Stimulated activated CD8-positive, alpha-beta memory T cell treated with anti-CD3 and anti-CD28 coated beads, Interleukin-4, amount 100 ng/mL, for 1 hour (primary cell): ENCODE measurements at places on chromosomes 2 and 18.

- no peak for DNase-seq
Measured at GRCh38 chr2:104312684-104313083, 541.2 kb upstream of the POU3F3 start.

GRCh38 chr2:147456779-147457178 lies 388.1 kb upstream of the ACVR2A start:
- DNase-seq: no peak

- no peak for DNase-seq
Measured at GRCh38 chr2:145910416-145910815, 1390.5 kb upstream of the ZEB2 start.

GRCh38 chr2:126482582-126483464 lies 173.1 kb upstream of the GYPC start:
- no peak for DNase-seq

DNA sequence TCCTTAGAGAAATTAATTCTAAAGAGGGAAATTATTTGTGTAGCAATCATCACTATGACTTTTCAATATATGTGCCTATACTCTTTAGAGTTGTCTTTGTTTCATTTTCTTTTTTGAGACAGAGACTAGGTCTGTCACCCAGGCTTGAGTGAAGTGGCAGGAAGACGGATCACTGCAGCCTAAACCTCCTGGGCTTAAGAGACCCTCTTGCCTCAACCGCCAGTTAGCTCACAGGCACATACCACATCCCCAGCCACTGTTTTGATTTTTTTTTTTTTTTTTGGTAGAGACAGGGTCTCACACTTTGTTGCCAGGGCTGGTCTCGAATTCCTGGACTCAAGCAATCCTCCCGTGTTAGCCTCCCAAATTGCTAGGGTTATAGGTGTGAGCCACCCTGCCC lies 12.4 kb downstream of the YWHAQ start:
- no peak for DNase-seq

GRCh38 chr18:10431680-10432079 lies 22.8 kb upstream of the APCDD1 start:
- DNase-seq: no peak

DNA sequence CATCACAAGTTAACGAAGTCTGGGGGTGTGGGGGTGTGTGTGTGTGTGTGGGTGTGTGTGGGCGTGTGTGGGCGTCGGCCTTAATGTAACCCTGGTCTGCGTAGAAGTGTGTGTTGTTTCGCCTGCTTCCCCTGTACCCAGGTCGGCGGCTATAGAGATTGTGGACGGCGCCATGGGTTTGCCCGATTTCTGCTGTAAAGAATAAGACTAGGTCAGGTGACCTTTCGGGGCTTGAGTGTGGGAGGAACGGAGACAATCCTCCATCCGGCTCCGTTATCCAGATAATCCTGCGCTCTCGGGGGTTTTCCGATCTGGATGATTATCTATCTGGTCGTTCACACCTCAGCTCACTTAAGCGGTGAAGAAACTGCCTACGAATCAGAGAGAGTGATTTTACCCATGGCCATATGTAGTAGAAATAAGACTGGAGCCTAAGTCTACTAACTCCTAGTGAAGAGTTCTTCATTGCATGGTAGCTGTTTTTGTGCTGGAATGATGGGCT lies 543 bp downstream of the HADHB start:
- peak; percentile 15 for DNase-seq

DNA sequence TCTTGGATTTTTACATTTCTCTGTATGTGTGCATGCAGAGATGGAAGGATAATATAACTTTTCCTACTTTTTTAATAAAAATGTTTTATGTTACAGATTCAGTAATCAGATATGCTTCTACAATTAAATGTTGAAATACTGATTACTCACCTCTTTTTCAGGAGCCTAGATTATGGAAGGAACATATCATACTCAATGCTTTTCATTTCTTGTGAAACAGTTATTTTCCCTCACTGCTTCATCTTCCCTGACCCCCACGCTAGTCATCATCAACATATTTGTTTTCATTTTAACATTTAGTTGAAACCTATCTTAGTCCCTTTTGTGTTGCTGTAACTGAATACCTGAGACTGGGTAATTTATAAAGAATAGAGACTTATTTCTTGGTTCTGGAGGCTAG lies 190.7 kb downstream of the WDR7 start:
- no peak for DNase-seq

DNA sequence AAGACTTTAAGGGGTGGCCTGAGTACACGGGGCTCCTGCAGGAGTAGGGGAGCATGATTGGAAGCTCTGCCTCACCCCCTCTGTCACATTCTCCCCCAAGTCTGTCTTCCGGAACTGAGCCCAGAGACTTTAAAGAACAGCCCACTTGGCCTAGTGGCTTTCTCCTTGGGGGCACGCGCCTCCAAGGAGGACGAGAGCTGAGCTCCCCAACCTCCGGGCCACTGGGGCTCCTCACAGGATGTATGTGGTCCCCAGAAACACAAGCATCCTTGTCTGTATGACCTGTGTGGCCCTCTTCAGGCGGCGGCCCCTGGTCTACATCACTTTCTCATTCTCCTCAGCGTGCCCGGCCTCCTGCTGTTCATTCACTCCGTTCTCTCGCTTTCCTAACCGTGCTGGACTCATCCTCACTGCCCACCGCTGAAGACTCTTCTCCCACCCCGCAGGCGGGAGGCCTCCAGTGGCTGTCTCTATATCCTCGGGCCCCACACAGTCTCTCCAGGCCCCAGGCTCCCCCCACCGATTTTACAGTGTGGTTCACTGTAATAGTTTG lies 23.7 kb downstream of the KCNF1 start:
- no peak for DNase-seq

DNA sequence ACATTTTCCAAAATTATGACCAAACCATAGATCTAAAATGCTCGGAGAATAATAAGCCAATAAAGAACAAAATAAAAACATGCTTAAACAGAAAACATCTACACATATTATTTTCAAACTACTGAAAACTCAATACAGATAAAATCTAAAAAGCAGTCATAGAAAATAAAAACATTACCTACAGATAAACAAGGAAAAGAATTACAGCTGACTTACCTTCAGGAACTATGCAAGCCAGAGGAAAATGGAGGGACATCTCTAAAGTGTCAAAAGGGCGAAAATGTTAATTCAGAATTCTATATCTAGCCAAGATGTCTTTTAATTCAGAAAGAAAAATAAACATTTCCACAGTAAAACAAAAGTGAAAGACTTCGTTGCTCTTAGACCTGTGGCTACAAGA lies 112.9 kb upstream of the GYPC start:
- no peak for DNase-seq

DNA sequence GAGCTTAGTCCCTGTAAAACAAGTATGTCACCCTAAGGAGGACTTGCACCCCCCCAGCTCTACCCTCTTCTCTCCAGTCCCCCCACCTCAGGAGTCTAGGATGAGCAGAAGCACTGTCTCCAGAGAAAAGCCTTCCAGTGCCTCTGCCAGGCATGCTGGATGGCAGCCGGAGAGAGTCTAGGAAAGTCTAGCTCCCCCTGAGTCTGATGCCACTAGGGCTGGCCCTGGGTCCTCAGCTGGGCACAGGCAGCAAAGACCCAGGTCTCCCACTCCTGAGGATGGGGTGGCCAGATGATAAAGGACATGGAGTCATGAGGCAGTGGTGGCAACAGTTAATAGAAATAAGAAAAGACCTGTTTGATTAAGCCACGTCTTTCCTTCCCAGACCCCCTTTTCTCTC lies 225.6 kb downstream of the CYP26B1 start:
- DNase-seq: no peak

DNA sequence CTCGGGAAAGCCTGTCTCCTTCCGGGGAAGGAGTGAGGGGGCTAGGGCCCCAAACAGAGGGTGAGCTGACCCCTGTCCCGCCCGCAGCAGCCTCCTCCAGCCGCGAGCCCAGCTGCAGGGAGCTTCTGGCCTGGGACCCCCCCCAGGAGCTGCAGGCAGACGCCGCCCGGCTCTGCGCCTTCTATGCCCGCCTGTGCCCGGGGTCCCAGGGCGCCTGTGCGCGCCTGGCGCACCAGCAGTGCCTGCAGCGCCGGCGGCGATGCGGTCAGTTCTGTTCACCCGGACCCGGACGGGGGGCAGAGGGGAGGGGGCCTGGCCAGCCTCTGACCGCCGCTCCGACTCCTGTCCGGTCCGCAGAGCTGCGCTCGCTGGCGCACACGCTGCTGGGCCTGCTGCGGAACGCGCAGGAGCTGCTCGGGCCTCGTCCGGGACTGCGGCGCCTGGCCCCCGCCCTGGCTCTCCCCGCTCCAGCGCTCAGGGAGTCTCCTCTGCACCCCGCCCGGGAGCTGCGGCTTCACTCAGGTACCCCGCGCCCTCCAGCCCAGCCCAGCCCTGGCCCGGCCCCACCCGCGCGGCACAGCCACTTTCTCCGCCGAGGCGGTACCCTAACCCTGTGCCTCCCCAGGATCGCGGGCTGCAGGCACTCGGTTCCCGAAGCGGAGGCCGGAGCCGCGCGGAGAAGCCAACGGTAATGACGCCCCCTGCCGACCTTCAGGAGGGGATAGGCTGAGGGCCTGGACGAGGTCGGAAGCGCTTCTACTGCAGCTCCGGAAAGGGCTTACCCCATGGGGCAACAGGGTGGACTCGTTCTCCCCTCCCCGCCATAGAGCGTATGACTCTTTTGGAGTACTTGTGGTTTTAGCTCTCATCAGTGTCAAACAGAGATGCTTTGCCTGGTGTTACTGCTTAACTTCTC lies 2.0 kb upstream of the CHRND start:
- DNase-seq: no peak

DNA sequence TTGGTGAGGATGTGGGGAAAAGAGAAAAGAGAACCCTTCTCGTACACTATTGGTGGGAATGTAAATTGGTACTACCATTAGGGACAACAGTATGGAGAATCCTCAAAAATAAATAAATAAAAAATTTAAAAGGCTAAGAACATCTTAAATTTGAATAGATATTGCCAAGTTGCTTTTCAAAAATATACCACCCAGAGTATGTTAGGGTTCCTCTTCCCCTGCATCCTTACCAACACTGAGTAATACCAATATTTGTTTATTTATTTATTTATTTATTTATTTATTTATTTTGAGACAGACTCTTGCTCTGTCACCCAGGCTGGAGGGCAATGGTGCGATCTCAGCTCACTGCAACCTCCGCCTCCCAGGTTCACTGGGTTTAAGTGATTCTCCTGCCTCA lies 5.5 kb upstream of the NRBP1 start:
- no peak for DNase-seq

GRCh38 chr18:79245517-79246001 lies 150.2 kb upstream of the NFATC1 start:
- DNase-seq: peak; percentile 6

- no peak for DNase-seq
Measured at GRCh38 chr18:36130883-36131653, 1.4 kb downstream of the ELP2 start.

DNA sequence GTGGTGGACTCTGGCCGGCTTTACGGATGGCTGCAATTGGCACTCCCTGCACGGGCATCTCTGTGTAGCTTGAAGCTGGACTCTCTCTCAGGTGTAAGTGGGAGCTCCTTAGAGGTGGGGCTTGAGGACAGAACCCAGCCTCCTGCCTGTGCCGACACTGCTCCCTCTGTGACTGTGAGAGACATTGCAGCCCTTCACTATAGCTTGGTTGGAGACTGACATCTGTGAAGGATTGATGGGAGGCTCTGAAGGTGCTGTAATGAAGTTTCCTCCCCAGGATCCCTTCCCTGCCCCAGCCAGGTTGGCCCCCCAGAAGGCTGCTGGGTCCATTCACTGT lies 166.7 kb downstream of the SH3RF3 start:
- no peak for DNase-seq

DNA sequence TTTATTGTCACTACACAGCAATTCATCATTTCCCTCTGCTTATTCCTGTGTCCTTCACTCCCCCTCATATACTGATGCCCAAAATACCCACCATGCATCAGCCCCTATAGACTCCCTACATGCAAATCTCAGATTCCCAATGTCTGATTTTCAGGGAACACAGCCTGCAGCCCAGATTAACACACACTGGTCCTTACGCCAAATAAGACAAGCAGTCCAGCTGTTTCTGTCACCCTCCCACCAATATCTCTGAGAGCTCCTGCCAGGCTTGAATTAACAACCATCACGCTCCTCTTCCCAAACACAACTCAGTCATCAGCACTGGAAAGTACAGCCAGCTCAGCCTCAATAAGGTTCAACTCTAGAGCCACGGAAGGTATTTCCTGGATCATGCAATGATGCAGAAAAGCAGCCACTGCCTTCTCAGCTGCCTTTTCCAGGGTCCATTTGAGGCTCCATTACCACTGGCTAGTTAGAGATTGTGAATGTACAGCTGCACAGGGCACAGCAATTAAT lies 39.0 kb upstream of the SLC35F5 start:
- no peak for DNase-seq

DNA sequence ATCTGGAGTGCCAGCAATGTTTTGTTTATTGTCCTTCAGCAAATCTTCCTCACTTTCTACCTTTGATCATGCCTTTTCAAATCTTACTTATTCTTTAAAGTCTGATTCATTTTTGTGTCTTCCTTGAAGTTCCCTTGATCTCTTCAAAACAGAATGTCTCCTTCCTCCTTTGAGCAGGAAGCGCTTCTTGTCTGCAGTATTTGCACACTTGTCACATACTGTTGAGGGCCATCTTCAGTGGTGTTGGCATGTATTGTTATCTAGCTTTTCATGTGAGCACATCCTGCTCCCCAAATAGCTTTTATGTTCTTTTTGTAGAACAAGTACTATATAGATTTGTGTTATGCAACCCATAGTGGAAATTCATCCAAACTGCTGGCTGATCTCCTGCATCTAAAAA lies 5.9 kb upstream of the CERS6 start:
- DNase-seq: no peak

DNA sequence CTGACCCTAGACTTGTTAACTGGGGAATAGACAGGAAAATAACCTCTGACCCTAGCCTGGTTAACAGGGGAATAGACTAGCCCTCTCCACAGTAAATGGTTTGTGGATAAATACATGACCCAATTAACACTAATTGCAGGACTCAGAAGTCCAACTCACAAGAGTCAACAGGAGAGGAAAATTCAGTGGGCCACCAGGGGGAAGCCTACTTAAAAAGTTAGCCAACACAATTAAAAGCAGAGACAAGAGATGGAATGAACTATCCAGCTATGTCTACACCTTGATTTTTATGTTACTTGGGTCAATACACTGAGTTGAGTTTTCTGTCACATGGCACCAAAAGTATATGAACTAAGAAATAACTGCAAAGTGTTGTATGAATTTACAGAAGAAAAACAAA lies 158.8 kb upstream of the SLC39A10 start:
- DNase-seq: peak; percentile 53

- DNase-seq: no peak
Measured at GRCh38 chr2:38178556-38179419, 102.8 kb upstream of the CYP1B1 start.

DNA sequence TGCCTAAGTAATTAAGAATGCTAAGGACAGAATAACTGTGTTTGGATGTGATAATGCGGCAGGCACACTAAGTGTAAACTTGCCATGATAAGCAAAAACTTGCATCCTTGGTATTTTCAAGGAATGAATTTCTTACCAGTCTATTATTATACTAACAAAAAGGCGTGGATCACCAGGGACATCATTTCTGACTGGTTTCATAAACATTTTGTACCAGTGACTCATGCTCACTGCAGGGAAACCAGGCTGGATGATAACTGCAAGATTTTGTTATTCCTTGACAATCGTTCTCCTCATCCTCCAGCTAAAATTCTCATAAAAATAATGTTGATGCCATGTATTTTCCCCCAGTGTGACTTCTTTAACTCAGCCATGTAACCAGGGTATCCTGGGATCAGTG lies 289.5 kb downstream of the CDCA7 start:
- DNase-seq: no peak

- no peak for DNase-seq
Measured at GRCh38 chr18:37403788-37404187, 161.8 kb downstream of the CELF4 start.
